NCI-H187 treated with DMSO at 0.1 percent for 48 hours (cell line): ENCODE measurements at places on chromosomes 13 and 19.

GRCh38 chr19:55613930-55614710 lies 8.7 kb downstream of the ZNF865 start:
- no peak for DNase-seq

- DNase-seq: no peak
These were observed 244.8 kb downstream of the PCDH20 start for GRCh38 chr13:61170856-61171255.

- no peak for DNase-seq
These were observed 672.5 kb upstream of the PCDH20 start for GRCh38 chr13:62088165-62088564.

DNA sequence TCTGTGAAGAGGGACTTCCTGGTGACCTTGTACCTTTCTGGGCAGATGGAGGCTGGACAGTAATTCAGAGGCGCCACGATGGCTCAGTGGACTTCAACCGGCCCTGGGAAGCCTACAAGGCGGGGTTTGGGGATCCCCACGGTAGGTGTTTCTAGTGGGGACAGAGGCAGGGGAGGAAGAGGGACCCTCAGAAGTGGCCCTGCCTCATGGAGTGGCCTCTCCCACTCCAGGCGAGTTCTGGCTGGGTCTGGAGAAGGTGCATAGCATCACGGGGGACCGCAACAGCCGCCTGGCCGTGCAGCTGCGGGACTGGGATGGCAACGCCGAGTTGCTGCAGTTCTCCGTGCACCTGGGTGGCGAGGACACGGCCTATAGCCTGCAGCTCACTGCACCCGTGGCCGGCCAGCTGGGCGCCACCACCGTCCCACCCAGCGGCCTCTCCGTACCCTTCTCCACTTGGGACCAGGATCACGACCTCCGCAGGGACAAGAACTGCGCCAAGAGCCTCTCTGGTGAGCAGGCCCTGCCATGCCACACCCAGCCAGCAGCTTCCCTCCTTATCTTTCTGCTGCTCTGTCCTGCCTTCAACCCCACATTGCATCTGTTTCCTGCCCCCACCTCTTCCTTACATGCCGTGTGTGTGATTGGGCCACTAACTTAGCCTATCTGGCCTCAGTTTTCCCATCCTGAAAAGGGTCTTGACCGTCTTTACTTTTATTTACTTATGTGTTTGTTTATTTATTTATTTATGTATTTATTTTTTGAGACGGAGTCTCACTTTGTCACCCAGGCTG lies 7.3 kb downstream of the ANGPTL4 start:
- DNase-seq: no peak
